Heart right ventricle (tissue), 16 donors: ENCODE measurements at places on chromosomes 7 and 10. TPM values are rescaled to one million over a fixed set of nuclear protein-coding genes. Genes with fewer than 3 reads are reported as not detected.

DNA sequence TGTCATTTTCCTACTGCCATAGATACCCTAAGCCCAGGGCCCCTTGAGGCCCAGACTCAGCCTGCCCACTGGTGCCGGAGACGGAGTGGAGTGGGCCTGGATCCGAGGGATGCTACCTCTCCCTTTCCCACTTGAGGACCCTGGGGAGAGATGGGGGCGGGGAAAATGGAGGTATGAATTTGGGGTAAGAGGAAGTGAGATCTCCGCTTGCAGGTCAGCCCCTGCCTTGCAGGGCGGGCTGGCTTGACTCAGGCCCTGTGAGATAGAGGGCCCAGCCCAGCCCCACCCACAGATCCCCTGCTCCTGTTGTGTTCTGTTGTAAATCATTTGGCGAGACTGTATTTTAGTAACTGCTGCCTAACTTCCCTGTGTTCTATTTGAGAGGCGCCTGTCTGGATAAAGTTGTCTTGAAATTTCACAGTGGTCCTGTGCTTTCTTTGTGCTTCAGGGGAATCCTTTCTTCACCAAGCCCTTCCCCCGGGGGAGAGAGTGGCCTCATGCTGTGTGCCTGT, 13.2 kb downstream of the YKT6 start:
- no peaks in the 10 kb centered on the region for H3K27me3 ChIP-seq
- no peak overlapping the region for H3K4me3 ChIP-seq
- H3K4me1 ChIP-seq, result no peaks in the 10 kb centered on the region
- peaks cover 18% of the 10 kb centered on the region for H3K36me3 ChIP-seq

Gene SUN3
- total RNA-seq, result not detected

- H3K4me1 ChIP-seq, result no peaks in the 10 kb centered on the region
- DNase-seq, result no peak
- no peak overlapping the region for H3K4me3 ChIP-seq
- no peak overlapping the region for H3K27ac ChIP-seq
Observed at GRCh38 chr10:16681521-16681920, 135.7 kb downstream of the RSU1 start.

DNA sequence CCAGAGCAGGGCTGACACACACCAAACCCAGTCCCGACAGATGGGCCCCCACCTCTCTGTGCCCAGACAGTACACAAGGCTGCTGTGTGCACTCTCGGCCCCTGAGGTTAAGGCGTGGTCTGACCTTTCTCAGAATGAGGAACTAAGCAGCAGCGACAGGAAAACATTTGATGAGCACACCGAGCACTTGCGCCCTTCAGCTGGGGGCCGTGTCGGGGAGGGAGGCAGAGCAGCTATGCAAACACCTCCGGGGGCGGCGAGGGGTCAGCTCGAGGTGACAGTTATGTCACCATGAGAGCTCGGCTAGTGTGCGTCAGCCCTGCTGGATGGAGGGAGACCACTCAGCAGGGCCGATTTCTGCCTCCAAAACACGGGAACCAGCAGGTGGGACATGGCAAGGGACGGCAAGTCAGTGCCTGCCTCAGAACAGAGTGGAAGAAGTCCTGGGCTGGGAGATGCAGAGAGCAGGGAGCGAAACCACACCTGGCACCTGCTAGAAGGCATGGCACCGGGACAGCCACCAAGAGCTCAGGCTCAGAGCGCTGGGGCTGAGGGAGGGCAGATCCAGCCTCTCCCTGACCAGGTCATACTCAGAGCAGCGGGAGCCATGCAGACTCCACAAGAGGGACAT, 57.4 kb downstream of the CHST15 start:
- no peaks in the 10 kb centered on the region for H3K27me3 ChIP-seq
- peaks cover under 1% of the 10 kb centered on the region for H3K36me3 ChIP-seq

DNA sequence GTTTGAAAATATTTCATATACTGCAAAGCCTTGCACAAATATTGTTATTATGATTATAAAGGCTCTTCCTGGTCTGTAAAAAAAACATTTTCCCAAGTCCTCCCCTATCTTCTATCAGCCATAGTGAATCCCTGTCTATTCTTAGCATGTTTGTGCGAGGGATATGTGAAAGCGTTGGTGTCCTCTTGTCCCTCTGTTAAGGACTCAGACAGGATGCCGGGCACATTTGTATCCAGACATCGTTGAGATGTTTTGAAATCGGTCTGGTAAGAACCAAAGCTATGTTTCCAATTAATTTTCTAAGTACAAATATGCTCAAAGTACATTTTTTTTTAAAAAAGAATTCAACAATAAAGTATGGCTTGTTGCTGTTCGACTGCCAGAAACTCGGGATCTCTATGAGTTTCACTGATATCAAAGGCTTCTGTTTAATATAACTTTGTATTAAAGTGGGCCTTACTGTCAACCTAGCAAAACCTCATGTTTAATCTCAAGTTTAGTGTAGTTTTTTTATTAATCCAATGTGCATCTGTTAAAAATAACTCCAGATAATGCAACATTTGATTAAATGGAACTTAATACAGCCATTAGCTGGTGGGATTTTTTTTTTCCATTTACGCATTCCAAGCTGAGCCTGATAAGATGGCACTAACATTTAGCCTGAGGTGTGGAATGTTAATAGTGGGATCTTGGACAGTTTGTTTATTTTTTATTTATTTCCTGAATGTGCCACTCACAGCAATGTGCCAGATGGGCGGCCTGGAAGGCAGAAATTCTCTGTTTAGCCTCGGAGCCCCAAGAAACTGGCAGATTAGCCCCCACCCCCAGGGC, 754.3 kb downstream of the LRMDA start:
- no peak for DNase-seq
- H3K36me3 ChIP-seq, result no peaks in the 10 kb centered on the region
- no peaks in the 10 kb centered on the region for H3K27me3 ChIP-seq
- no peak overlapping the region for H3K4me3 ChIP-seq
- H3K27ac ChIP-seq, result no peak overlapping the region

GRCh38 chr10:81218307-81218706, 656.7 kb upstream of the NRG3 start:
- no peak overlapping the region for H3K4me3 ChIP-seq
- H3K36me3 ChIP-seq, result no peaks in the 10 kb centered on the region
- DNase-seq, result no peak
- H3K27ac ChIP-seq, result no peak overlapping the region

Gene GPRIN2
- total RNA-seq, result 0.13 TPM

DNA sequence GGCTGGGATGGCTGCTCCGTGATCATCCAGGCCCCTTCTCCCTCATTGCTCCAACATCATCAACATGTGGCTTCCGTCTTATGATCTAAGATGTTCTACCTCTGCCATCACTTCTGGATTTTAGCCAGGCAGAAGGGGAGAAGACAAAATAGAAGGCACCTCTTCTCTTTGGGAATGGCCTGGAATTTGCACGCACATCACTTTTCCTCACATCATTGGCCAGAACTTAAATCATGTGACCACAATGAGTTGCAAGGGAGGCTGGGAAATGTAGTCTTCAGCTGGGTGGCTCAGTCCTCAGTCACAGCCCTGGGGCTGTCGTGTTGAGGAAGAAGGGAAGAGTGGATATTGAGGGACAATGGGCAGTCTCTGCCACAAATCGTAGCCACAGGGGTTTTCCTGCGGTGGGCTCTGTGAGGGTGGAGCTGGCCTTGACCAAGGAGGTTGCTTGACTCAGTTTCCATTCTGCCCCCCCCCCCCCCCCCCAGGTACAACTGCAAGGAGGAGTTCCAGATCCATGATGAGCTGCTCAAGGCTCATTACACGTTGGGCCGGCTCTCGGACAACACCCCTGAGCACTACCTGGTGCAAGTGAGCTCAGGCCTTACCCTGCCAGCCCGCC, 50.3 kb downstream of the PALD1 start:
- H3K4me3 ChIP-seq, result no peak overlapping the region
- peaks cover 14% of the 10 kb centered on the region for H3K36me3 ChIP-seq
- no peak for DNase-seq
- peaks cover 1% of the 10 kb centered on the region for H3K4me1 ChIP-seq

DNA sequence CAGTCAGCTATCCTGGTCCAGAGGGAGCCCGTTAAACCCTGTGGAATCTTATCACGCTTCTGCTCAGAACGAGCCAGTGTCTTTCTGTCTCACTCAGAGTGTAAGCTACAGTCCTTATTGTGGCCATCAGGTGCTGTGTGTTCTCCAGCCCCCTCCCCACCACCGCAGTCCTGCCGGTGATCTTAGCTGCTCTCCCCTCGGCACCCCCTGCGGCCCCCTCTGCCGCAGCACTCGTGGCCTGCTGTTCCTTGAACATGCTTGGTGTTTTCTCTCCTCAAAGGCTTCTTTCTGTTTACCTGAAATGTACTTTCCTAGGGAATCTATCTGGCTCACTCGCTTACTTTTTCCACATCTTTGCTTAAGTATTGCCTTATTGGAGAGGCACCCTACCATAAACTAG, 38.2 kb upstream of the TMEM236 start:
- no peak overlapping the region for H3K27ac ChIP-seq
- H3K36me3 ChIP-seq, result peaks cover 19% of the 10 kb centered on the region
- no peak overlapping the region for H3K4me3 ChIP-seq
- H3K4me1 ChIP-seq, result peaks cover 6% of the 10 kb centered on the region
- no peaks in the 10 kb centered on the region for H3K27me3 ChIP-seq

GRCh38 chr7:84154991-84155781, 39.4 kb downstream of the SEMA3A start:
- no peaks in the 10 kb centered on the region for H3K36me3 ChIP-seq
- H3K27me3 ChIP-seq, result no peaks in the 10 kb centered on the region
- H3K4me1 ChIP-seq, result no peaks in the 10 kb centered on the region
- no peak overlapping the region for H3K27ac ChIP-seq
- H3K4me3 ChIP-seq, result no peak overlapping the region
- DNase-seq, result no peak

Gene BUB3
- total RNA-seq, result 30.7 TPM

Gene EVX1
- total RNA-seq, result not detected

GRCh38 chr10:32240471-32240870, 106.5 kb downstream of the EPC1 start:
- H3K4me3 ChIP-seq, result no peak overlapping the region
- no peak for DNase-seq
- H3K36me3 ChIP-seq, result no peaks in the 10 kb centered on the region
- H3K4me1 ChIP-seq, result no peaks in the 10 kb centered on the region
- H3K27ac ChIP-seq, result no peak overlapping the region
- H3K27me3 ChIP-seq, result no peaks in the 10 kb centered on the region

Gene UTF1
- total RNA-seq, result not detected

GRCh38 chr10:133442191-133442966, 11.4 kb upstream of the SCART1 start:
- H3K4me1 ChIP-seq, result no peaks in the 10 kb centered on the region
- no peaks in the 10 kb centered on the region for H3K27me3 ChIP-seq
- H3K4me3 ChIP-seq, result no peak overlapping the region
- DNase-seq, result no peak
- H3K36me3 ChIP-seq, result no peaks in the 10 kb centered on the region

Gene ANKRD30A
- total RNA-seq, result not detected

DNA sequence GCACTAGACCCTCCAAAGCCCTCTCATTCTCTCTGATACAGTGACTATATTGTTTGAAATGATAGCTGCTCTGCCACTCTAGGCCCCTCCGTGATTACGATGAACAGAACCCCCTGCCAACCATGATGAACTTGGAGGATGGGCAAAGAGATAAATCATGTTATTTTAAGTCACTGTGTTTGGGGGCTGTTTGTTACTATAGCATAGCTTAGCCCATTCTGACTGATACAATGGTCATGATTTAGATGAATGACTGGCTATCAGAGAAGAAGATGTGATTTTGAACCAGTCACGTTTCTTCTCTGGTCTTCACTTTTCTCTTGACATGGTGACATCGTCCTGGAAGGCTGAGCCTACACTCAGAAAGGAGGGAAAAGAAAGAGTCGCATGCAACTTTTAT, 95.4 kb upstream of the HABP2 start:
- no peak overlapping the region for H3K27ac ChIP-seq
- no peak for DNase-seq
- peaks cover 3% of the 10 kb centered on the region for H3K4me1 ChIP-seq

- no peaks in the 10 kb centered on the region for H3K4me1 ChIP-seq
- H3K27ac ChIP-seq, result no peak overlapping the region
- no peaks in the 10 kb centered on the region for H3K27me3 ChIP-seq
- no peaks in the 10 kb centered on the region for H3K36me3 ChIP-seq
- H3K4me3 ChIP-seq, result no peak overlapping the region
Observed at GRCh38 chr10:92411406-92411805, 120.4 kb downstream of the MARCHF5 start.

- H3K4me1 ChIP-seq, result peaks cover 4% of the 10 kb centered on the region
- H3K4me3 ChIP-seq, result no peak overlapping the region
- DNase-seq, result no peak
- H3K27me3 ChIP-seq, result no peaks in the 10 kb centered on the region
- peak overlapping the region; percentile 4 for H3K27ac ChIP-seq
Observed at GRCh38 chr7:102119925-102120324, 166.7 kb upstream of the SH2B2 start.

DNA sequence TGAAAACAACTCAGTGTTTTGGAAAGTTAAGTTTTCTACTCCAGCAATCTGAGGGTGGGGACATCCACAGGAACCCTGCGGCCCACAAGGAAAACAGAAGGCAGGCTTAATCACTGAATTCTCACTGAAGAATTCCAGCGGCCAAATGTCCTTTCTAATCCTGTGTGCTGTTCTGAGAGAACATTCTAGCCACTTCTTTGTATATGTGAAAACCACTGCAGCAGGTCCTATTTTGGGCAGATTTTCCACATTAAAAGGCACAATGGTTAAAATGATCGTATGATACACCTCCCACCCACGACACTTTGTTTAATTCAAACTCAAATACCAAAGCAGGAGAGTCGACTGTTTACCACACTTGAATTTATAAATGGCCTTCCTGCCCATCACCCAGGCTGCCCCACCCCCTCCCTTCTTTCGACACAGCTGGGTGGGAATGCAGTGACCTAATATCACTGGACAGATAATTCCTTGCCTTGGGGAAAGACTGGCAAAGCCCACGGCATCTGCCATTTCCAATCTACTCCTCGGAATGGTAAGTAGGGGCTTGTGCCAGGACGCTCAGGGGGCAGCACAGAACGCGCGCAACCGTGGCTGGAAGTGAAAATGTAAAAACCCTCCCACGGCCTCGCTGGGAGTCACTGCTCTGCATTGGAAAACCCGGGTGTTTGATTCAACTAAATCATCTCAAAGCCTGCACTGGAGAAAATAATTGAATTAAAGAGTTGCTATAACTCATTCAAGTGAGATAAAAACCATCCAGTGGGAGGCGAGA, 67.0 kb downstream of the CTBP2 start:
- H3K36me3 ChIP-seq, result no peaks in the 10 kb centered on the region
- peak; percentile 66 for DNase-seq
- H3K4me3 ChIP-seq, result no peak overlapping the region
- H3K27ac ChIP-seq, result peak overlapping the region; percentile 44

Gene INHBA
- total RNA-seq, result 5.3 TPM

DNA sequence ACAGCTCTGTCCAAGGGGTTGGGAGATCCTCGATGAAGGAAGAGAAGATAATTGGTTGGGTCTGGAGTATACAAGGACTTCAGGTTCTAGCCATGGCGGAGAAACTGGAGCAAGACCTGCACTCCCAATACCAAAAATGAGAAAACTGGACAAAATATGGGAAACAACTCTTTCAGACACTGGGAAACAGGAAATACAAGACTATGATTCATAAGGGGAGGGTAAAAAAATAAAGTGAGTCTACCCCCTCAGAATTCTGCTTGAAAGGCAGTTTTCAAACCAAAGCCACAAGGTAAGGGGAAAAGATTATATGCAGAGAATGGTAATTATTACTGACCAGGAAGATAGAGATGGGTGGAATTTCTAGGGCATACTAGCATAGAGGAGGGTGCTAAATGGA, 10.2 kb upstream of the SEC61G start:
- H3K4me1 ChIP-seq, result no peaks in the 10 kb centered on the region
- DNase-seq, result no peak
- peaks cover 29% of the 10 kb centered on the region for H3K27me3 ChIP-seq
- H3K27ac ChIP-seq, result no peak overlapping the region
- H3K4me3 ChIP-seq, result no peak overlapping the region
- H3K36me3 ChIP-seq, result no peaks in the 10 kb centered on the region
